Aorta (tissue), 5 donors: ENCODE measurements at places on chromosomes 12 and 14. TPM values are rescaled to one million over a fixed set of nuclear protein-coding genes. Genes with fewer than 3 reads are reported as not detected.

DNA sequence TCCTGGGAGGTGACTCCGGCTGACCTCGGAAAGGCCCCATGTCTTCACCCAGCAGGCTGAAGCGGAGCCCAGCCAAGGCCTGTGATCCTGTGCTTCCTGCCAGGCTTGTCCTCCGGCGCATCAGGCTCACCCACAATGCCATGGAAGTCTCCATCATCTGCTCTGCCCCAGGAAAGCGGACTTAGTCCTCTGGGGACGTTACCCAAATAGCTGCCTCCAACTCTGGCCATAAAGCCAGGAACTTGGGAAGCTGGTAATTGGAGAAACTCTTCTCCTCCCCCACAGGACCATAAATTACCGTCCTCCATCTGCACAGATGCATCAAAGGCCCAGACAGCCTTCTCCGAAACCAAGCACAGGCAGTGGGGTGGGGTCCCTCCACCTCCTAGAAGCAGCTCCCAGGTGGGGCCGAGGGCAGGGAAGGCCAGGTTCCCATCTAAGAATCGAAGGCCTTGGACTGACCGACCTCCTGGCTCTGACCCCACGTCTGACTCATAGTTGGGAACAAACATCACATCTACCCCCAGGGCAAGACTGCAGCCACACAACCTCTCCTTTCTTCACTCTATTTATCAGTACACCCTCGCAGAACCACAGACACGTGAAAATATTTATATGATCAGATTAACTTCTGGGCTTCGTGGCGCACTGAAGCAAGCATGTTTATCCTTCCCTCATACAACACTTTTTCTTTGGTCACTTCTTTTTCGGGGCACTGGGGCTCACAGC, 56.4 kb downstream of the PITPNM2 start:
- peak; percentile 84 for DNase-seq

DNA sequence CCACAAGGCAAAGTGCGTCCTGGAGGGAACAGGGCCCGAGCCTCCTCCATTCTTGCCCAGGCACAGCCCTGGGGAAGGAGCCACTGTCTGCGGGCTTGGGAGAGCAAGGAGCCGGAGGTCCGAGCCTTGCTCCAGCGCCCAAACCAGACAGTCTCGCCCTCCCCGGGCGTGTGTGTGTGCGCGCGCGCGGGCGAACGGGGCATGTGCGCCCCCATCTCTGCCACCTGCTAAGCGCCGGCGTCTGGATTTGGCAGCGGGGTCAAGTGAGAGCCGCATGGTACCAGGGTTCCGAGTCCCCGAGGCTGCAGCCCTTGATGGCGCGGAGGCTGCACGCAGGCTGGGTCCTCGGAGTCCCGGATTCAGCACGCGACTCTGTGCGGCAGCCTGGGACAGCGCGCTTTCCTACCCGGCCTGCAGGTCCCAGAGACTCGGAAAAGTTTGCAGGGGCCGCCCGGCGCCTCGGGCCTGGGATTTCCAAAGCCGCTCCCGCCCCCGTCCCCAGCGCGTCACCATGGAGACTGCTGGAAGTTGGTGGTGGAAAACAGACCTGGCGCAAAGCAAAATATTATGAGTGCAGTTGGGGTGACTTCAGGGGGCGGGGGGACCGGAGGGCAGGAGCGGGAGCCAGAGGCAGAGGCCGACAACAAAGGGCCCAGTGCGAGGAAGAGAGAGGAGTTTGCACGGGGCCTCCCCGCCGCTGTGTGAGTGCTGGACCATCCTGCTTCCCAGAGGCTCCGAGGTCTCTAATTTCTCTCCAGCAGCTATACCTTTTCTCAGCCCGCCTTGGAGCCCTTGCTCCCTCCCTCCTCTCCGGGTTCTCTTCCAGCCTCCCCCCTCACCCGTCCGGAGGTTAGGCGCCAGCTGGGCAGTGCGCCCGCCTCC, 4.2 kb downstream of the RFX4 start:
- no peak for DNase-seq

DNA sequence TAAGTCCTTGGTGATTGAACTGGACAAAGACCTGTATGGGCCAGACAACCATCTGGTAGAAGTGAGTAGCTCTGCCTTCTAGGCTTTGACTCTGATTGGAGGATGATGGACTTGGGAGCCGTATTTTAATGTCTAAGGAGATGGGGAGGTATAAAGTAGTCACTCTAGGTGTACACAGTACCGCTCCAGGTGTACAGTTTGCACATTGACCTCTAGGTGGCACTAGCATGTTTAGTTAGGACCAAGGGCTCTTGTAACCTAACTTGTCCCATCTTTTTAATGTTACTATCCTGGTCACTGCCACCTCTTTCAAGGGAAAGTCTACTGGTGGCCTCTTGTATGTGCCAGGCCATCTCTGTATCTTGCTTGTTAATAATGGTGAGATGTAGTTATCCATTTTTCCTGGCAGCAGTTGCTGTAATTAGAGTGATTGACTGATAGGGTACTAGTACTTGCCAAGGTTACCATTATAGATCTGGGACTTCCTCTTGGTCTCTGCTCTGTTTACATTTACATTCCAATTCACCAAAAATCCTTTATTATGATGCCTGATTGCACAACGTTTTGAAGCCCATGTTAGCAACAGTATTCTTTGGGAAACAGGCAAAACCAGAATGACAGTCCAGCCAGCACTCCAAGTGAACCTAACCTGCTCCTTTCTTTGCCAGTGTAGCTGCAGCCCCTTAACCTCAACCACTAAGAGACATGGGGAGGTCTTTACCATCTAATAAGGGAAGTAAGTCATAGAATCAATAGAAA, 3.6 kb downstream of the SMARCD1 start:
- peak; percentile 39 for DNase-seq

GRCh38 chr14:104675447-104675846, 14.0 kb upstream of the INF2 start:
- no peak for DNase-seq

- DNase-seq, result no peak
Observed at GRCh38 chr12:110565894-110566871, 16.9 kb downstream of the PPTC7 start.

DNA sequence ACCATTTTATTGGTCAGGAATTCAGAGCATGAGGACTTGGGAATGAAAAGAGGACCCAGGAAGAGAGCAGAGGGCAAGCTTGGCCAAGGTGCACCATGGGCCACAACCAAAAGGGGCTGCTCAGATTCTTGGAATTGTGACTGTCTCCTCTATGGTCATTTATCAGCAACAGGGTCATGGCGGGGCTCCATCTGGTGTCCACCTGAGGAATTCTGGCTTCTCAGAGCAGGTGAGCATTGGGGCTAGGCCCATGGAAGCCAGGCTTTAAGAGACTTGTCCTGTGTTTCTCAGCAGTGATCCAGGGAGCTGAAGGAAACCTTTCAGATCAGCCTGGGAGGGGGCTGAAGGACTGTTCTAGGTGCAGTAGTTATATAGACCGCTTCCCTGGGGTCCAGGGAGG, 2.6 kb upstream of the RIN3 start:
- DNase-seq, result peak; percentile 21

The IL25 gene
- polyA plus RNA-seq, result not detected

DNA sequence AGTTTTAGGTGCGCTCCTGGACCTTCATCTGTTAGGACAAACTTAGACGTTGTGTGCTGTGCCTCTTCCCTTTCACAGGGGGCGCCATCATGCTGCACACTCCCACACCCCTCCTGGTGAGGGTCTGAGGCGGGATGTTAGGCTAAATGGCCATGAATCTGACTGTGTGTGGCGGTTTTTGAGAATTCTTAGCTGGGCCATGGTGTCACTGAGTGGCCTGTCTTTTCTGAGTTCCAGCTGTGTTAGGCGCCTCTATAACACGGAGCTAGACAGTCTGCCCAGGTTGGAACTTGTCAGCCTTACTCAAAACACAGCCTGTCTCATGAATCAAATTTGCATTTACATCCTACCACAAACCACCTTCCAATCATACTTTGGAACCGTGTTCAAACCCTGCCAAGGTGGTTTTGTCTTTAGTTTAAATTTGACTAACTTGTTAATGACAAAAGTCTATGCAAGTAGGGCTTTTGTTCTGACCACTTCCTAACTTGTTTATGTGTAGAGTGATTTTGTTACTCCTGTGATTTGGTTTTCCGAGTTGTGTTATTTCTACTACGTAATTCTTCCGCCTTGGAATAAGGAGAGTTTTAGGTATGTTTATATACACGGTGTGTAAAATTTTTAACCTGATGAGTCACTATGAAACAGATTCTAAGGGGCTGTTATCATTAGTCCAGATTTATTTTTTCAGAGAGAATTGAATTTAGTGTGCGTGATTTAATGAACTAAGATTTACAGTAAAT, 19.6 kb downstream of the ACVR1B start:
- no peak for DNase-seq

DNA sequence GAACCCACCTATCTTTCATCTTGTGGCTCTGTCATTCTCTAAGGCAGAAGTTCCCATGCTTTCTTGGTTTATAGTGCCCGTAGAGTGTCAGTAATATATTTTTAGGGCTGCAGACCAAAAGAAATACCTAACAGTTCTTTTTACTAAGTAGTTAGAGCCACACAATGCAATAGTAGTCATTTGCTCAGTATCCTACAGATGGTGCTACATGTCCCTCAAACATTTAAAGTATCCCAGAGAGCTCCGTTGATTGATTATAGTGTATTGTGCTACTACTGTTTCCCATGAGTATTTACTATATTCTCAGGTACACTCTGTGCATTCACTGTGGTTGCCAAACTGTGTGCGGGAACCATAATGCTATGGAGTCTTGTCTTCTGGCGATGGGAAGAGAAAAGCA, 4.7 kb upstream of the PLBD1 start:
- no peak for DNase-seq

The HOXC11 gene
- 0.38 TPM for polyA plus RNA-seq

The SMIM41 gene
- polyA plus RNA-seq, result not detected

- DNase-seq, result no peak
Observed at GRCh38 chr12:100651108-100651507, 77.6 kb downstream of the GAS2L3 start.

The FNTB gene
- 8.1 TPM for polyA plus RNA-seq

- no peak for DNase-seq
Observed at GRCh38 chr14:65483647-65484046, 71.1 kb downstream of the FUT8 start.

- DNase-seq, result no peak
Observed at GRCh38 chr12:96862326-96862725, 44.7 kb upstream of the NEDD1 start.

The TAS2R13 gene
- polyA plus RNA-seq, result not detected

DNA sequence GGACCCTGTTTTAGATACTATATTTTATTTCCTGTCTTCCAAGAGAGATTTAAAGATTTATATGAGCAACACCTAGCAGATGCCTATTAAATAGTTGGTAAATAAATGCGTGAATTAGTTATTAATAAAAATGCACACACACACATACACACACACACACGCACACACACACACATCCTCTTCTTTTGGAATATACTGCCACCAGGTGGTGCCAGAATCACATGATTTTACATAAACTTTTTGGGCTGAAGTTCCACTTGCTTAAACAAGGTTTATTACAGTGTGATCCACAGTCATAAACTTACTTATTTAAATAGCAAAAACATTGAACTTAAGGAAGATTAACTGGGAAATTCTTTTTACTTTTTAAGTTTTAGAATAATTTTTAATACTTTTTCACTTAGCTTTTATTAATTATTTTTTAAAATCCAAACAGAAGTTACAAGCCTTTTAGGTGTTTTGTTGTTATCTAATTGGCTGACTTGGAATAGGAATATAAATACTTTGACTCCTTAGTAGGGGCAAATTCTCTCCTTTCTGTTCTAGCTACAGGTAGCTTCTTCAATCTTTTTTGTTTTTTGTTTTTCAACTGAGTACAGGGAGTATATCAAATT, 17.5 kb downstream of the RAD51B start:
- no peak for DNase-seq

The PIWIL1 gene
- polyA plus RNA-seq, result not detected

The KRT77 gene
- not detected for polyA plus RNA-seq

- peak; percentile 80 for DNase-seq
Observed at GRCh38 chr12:131828671-131829355, 620 bp downstream of the MMP17 start.

- no peak for DNase-seq
Observed at GRCh38 chr12:132476038-132476414, 13.9 kb upstream of the FBRSL1 start.

The TAS2R46 gene
- not detected for polyA plus RNA-seq

- DNase-seq, result no peak
Observed at GRCh38 chr14:73810478-73811163, 41.0 kb upstream of the PTGR2 start.

DNA sequence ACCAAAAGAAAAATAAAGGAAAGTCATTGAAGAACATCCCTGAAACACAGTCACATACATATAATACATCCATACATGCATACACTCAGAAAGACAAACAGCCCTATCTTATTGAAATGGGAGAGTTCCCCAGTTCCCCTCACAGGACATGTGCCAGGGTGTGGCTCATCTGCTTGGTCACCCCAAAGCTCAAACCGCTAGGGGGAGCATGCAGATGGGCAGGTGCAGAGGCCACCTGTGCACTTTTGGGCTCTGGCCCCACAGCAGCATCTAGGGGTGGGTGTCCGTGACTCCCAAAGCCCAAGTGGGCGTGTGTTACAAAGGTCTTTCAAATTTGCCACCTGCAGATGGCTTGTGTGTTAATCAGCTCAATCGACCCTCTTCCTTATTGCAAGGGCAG, 75.2 kb downstream of the CMAS start:
- peak; percentile 34 for DNase-seq

The SYCP3 gene
- 0.03 TPM for polyA plus RNA-seq

The TAMALIN gene
- polyA plus RNA-seq, result 13.8 TPM

DNA sequence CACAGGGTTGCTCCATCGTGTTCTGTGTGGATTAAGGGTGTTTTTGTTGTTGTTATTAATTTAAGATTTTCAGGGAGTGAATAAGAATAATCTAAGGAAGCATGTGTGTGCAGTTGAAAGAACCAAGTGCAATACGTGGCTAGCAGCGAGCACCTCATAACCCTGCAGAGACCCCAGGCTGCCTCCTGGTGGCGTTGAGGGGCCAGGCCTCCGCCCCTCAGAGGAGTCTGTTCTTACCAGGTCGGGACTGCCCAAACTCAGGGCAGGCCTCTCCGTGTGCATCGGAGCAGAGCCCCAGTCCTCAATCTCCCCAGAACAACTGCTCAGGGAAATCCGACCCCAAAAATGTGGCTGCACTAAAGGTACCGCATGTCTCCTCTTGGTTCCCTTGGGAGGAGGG, 36.8 kb downstream of the IL31 start:
- DNase-seq, result no peak

GRCh38 chr14:71487449-71487848, 444.8 kb upstream of the RGS6 start:
- no peak for DNase-seq

GRCh38 chr12:3559601-3560294, 68.7 kb downstream of the PRMT8 start:
- DNase-seq, result no peak

DNA sequence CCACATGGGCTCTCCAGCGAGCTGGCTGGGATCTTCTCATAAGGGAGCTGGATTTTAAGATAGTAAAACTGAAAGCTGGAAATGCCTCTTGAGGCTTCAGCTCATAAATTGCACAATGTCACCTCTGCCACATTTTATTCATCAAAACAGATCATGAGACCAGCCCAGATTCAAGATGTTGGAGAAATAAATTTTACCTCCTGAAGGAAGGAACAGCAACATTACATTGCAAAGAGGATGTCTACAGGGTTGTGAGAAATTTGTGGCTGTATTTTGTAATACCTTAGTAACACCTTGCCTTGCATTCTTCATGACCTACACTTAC, 43.1 kb upstream of the KRR1 start:
- DNase-seq, result no peak

- DNase-seq, result no peak
Observed at GRCh38 chr12:48109424-48109823, 3.5 kb upstream of the SENP1 start.
